ENCODE measurements at places on chromosomes 11 and 22.

- no peak for DNase-seq
Measured at GRCh38 chr11:104858882-104859775, 39.1 kb downstream of the CASP12 start.

DNA sequence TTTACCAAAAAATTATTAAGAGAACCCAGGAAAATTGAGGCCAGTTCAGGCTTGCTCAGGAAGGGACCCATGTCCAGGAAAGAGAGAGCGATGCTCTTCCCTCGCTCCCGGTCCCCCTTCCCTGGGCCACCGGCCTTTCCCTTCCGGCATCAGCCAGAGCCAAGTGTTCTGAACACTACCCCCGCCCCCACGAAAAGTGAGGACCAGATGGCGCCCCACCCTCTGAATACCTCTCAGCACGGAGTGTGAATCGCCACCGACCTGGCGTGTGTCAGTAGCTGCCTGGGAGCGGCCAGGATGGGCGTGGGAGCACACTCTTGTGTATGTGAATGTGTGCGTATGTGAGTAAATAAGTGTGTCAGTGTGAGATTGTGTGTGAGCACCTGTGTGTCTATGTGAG is 20.2 kb downstream of the RPS6KA4 start:
- DNase-seq = no peak

- no peak for DNase-seq
Measured at GRCh38 chr22:36204001-36204631, 2.5 kb upstream of the APOL4 start.

DNA sequence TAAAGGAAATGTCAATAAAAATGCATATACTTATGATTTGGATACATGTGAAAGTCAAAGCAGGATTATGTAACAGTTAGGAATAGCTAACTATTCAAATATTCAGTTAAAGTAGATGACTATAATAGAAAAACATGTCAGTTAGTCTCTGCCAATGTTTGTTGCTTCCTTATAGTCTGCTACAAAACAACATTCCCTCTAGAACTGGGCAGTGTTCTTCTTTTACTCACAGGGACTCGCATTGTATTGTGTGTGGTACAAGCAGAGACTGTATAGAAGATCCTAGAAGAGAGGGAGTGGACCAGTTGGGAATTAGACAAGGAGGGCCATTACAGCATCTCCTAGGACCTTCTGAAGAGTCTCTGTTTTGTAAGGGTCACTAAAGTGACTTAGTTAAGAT is 10.6 kb downstream of the ACAT1 start:
- DNase-seq = no peak

DNA sequence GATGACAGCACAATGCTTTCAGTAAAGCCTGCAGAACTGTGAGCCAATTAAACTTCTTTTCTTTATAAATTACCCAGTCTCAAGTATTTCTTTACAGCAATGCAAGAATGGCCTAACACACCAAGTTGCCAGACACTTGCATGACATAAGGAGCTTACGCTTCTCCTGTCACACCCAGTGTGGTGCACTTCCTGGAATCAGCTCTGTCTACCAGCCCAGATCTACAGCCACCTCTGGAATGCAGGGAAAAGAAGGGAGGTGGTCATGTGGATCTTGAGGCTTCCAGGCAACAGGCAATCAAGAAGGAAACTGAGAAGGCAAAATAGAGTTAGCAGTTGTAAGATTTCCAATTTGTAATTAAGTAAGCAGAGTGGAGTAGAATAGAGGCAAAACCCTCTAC is 37.4 kb upstream of the SESN3 start:
- no peak for DNase-seq

DNA sequence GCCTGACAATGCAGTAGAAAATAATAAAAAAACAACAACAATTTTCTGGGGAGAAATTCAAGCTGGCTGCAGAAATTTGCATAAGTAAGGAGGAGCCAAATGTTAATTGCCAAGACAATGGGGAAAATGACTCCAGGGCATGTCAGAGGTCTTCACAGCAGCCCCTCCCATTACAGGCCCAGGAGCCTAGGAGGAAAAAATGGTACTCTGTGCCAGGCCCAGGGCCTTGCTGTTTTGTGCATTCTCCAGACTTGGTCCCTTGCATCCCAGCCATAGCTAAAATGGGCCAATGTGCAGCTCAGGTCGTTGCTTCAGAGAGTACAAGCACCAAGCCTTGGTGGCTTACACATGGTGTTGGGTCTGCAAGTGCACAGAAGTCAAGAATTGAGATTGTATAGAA is 45.5 kb downstream of the MS4A2 start:
- DNase-seq = no peak

GRCh38 chr11:8671193-8671612 is 11.3 kb downstream of the TRIM66 start:
- DNase-seq = no peak

- DNase-seq = no peak
Measured at GRCh38 chr22:30865656-30866055, 102.9 kb downstream of the MORC2 start.

DNA sequence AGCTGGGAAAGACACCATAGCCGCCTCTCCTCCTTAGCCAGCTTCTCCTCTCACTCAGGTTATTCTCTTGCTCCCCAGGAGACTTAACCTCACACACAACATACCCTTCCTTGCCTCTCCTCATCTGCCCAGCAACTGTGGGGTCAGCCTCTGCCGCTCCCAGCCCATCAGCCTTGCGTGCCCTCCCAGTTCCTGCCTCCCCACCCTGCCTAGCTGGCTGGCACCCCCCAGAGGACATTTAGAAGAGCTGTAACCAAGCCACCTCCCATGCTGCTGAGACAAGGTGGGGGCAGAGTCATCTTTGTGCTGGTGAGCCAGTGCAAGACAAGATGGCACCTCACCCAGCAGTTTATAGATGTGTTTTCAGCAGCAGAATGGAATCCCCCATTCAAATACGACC is 38.2 kb downstream of the TOM1 start:
- DNase-seq = no peak

GRCh38 chr22:19962246-19962908 is 20.8 kb upstream of the TXNRD2 start:
- DNase-seq = peak; percentile 51

GRCh38 chr22:21073023-21073422 is 27.3 kb downstream of the LRRC74B start:
- no peak for DNase-seq

DNA sequence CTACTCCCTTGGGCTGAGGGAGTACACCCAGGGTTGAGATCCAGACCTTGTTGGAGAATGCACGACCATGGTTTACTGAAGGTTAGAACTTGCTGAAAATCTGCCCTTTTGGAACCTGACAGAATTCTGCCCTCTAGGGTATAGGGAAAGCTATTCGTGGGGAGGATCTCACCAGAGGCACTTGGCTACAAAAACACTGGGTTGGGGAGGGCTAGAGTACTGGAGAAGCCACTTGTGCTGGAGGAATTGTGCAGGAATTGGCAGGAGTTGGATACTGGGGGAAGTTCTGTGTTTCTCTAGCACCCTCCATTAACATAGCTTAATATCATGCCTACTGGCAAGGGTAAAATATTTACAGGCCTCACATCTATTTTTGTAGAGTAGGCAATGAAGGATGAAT is 55.8 kb downstream of the PPME1 start:
- DNase-seq = no peak

DNA sequence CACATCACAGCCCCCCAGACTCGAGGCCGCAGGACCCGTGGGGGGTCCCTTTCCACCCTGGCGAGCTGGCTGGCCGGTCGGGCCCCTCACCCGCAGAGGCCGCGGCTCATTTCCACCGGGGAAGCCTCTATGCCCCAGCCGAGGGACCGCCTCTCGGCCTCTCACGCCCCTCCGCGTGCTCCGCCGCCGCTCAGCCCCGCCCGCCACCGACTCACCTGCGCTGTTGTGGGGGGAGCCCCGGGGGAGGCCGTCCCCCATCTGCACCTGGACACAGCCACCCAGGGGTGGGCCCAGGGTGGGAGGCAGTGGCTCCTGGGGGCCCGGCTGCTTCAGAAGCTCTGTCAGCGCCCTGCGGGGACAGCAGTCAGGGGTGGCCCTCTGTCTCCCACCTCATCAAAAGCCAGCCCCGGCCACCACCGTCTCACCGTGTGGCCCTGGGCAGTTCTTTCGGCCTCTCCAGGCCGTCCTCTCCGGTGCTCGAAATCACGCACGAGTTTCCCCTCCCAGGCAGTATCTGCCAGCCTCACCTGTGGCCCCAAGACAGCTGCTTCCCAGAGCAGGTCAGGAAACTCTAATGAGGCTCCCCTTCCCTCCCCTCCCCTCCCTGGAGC is 3.8 kb downstream of the SHISA8 start:
- DNase-seq = no peak

- no peak for DNase-seq
Measured at GRCh38 chr22:49349181-49349835, 478.4 kb downstream of the BRD1 start.

DNA sequence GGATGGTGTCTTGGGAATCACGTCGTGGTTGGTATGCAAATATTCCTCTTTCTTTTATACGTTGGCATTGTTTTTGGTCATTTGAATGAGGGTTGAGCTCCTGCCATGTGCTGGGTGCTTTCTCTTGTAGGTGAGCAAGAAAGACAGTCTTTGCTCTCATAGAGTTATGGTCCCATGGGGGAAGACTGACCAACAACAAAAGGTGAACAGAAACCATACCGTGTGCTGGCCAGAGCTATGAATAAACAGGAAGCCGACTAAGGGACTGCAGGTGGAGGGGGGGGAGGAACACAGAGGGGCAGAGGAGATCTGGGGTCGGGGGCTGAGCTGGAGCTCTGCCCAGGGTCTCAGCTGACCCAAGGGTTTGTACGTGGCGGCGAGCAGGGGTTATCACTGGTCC is 245.3 kb downstream of the CTTN start:
- DNase-seq = no peak

DNA sequence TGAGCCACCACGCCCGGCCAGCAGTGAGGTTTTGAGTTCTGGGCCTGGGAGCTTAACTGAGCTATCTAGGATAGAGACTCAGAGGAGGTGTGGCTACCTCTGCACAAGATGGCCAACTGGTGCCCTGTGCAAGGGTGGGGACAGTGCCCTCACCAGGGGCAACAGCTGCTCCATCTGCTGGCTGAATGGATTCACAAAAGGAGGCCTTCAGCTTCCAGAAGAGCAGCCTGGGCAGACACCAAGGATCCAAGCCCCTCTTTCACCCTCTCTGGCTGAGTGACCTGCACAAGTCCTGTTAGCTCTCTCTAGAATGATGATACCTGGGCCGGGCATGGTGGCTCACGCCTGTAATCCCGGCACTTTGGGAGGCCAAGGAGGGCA is 33.5 kb upstream of the BAIAP2L2 start:
- DNase-seq = no peak

DNA sequence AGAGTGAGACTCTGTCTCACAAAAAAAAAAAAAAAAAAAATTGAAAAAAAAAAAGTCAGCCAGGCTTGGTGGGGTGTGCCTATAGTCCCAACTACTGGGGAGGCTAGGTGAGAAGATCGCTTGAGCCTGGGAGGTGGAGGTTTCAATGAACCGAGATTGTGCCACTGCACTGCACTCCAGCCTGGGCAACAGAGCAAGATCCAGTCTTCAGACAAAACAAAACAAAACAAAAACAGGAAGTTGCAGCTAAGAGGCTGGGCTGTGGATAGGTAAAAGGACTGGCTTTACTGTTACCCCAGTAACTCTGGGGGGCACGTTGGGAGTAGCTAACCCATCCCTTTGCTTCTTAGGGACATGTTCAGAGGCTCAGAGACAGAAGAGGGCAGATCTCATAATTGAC is 6.3 kb upstream of the PC start:
- no peak for DNase-seq

GRCh38 chr11:94647926-94648325 is 80.8 kb downstream of the PIWIL4 start:
- DNase-seq = no peak

All from stimulated activated CD4-positive, alpha-beta T cell treated with anti-CD3 and anti-CD28 coated beads, Interleukin-12 subunit alpha, Interleukin-12 subunit beta, amount 100 ng/mL, for 4 hours (primary cell).